Astrocyte of the spinal cord (primary cell): ENCODE measurements at places on chromosomes 7 and 10.
A peak's percentile ranks its signal among the peaks of the same experiment; 100 is the strongest.

DNA sequence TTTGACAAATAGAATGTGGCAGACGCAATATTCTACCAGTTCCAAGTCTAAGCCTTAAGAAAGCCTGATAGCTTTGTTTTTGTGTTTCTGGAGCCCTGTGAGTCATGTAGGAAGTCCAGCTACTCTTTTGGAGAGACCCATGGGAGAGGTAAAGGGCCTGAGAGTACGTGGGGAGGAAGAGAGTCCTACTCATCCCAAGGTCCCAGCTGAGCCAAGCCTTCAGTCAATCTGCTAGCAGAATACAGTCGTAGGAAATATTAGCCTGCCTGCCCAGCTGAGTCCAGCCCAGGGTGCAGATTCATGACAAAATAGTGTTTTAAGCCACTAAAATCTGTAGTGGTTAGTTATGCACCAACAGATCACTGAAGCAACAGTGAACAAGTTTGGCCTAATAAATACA lies 9.0 kb upstream of the GNA12 start:
- DNase-seq: no peak

DNA sequence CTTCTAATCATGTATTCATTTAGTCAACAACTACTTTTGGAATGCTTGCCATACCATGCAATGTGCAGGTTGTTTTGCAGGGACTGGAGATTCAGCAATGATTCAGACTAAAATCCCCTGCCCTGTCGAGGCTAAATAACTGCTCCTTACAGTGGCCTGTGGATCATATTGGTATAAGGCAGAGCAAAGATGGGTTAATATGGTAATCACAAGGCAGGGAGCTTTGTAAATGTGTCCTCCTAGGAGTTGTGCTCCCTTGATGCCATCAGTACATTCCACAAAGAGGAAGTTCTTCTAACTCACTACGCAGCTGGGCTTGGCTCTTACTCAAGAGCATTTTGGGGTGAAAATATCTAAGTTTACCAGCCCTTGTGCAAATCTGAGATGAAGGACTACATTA lies 614 bp upstream of the IFIT2 start:
- DNase-seq: peak; percentile 40

GRCh38 chr7:3174515-3175284 lies 126.4 kb upstream of the SDK1 start:
- no peak for DNase-seq

DNA sequence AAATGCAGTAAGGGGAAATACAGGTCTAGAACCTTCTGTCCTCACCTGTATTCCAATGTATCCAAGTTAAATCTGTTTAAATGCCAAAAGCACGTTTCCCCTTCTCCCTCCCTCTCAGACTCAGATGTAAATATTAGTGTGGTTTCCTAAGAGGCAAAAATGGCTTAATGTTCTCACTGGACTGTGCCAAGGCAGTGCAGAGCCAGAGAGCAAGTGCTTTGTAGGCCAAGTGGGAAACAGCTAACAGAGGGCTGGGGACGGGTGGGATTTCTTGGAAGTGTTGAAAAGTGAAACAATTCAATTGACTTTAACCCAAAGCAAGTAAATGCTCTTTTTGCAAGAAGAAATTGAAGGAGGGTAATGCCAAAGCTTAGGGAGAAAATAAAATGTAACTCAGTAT lies 103.1 kb downstream of the GSAP start:
- no peak for DNase-seq

DNA sequence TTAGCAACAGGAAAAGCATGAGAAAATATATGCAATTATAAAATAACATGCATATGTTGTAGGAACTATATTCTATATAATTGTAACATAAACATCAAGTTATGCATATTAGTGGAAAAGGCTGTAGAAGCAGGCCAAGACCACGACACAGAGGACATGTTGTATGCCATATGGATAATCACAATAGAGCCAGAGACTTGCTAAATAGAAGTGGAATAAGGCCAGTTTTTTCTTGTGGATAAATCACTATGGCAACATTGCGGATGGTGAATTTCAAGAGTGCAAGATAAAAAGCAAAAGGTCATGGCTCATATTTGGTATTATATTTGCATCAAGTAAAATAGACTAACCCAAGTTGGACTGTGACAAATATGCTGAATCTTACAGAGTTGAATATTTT lies 93.0 kb downstream of the PCDH15 start:
- DNase-seq: no peak

DNA sequence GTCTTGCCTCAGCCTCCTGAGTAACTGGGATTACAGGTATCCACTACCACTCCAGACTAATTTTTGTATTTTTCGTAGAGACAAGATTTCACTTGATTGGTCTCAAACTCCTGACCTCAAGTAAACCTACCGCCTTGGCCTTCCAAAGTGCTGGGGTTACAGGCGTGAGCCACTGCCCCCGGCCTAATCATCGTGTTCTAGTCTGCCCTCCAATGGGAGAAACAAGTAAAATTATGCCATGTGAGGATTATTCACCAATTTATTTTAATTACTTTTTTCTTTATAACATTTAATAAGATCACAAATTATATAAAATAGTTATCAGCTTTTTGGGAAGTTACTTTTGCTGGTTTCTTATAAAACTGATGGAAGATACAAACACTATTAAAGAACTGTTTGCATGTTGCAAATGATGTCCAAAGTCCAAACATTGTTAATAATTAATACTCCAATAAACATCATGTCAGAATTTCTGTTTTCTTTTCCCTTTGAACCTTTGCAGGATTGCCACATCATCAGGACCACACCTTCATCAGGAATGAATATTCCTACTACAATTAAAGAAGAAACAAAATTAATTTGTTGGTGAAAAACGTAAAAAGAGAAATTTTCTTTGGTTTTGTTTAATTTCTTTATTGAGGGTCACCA lies 786 bp upstream of the AKR1C4 start:
- no peak for DNase-seq

GRCh38 chr10:95920798-95921426 lies 13.1 kb downstream of the CC2D2B start:
- DNase-seq: no peak

- no peak for DNase-seq
These were observed 53.7 kb upstream of the SEMA3A start for GRCh38 chr7:84248267-84248666.
